ENCODE measurements at places on chromosomes 11 and 22. TPM values are rescaled to one million over a fixed set of nuclear protein-coding genes. Genes with fewer than 3 reads are reported as not detected.

The C11orf21 gene
- 0.62 TPM for total RNA-seq

The LSP1 gene
- total RNA-seq, result 7.9 TPM

GRCh38 chr11:8387693-8388092 lies 124.0 kb upstream of the LMO1 start:
- H3K4me3 ChIP-seq, result no peak overlapping the region
- DNase-seq, result no peak
- no peaks in the 10 kb centered on the region for H3K36me3 ChIP-seq
- no peak overlapping the region for H3K27ac ChIP-seq
- peaks cover 18% of the 10 kb centered on the region for H3K4me1 ChIP-seq

GRCh38 chr11:129374081-129374992 lies 1.3 kb upstream of the BARX2 start:
- no peaks in the 10 kb centered on the region for H3K4me1 ChIP-seq
- no peaks in the 10 kb centered on the region for H3K36me3 ChIP-seq
- DNase-seq, result no peak
- no peaks in the 10 kb centered on the region for H3K27me3 ChIP-seq
- H3K27ac ChIP-seq, result no peak overlapping the region

The KCNJ11 gene
- total RNA-seq, result 0.85 TPM

- no peak overlapping the region for H3K4me3 ChIP-seq
- H3K4me1 ChIP-seq, result no peaks in the 10 kb centered on the region
- H3K36me3 ChIP-seq, result no peaks in the 10 kb centered on the region
- H3K27ac ChIP-seq, result no peak overlapping the region
Measured at GRCh38 chr11:70175236-70175698, 27.8 kb upstream of the FADD start.

GRCh38 chr11:130278745-130279144 lies 36.0 kb downstream of the ZBTB44 start:
- no peaks in the 10 kb centered on the region for H3K4me1 ChIP-seq
- H3K27me3 ChIP-seq, result no peaks in the 10 kb centered on the region
- H3K4me3 ChIP-seq, result no peak overlapping the region
- no peak for DNase-seq

GRCh38 chr11:73971175-73971719 lies 11.4 kb downstream of the UCP2 start:
- no peak overlapping the region for H3K27ac ChIP-seq
- no peaks in the 10 kb centered on the region for H3K36me3 ChIP-seq
- no peak for DNase-seq
- H3K4me3 ChIP-seq, result no peak overlapping the region
- no peaks in the 10 kb centered on the region for H3K27me3 ChIP-seq

The GAL3ST3 gene
- total RNA-seq, result not detected

DNA sequence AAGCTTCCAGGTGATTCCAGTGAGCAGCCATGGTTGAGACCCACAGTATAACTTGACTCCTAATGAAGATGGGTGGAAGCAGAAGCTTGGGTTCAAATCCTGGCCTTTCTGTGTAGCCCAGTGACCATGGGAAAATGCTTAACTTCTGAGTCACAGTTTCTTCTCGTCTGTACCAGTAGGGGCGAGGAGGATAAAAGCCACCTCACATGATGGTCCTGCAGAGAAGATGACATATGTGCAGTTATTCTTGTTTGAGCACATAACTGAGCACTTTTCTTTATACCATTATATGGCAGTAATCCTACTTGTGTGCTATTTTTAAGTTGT lies 4.9 kb downstream of the TMEM109 start:
- no peak overlapping the region for H3K4me3 ChIP-seq
- no peak for DNase-seq
- no peaks in the 10 kb centered on the region for H3K27me3 ChIP-seq
- H3K4me1 ChIP-seq, result peaks cover 4% of the 10 kb centered on the region
- no peak overlapping the region for H3K27ac ChIP-seq
- no peaks in the 10 kb centered on the region for H3K36me3 ChIP-seq

GRCh38 chr22:36055376-36056295 lies 27.0 kb upstream of the RBFOX2 start:
- no peak for DNase-seq
- H3K4me1 ChIP-seq, result no peaks in the 10 kb centered on the region
- H3K27ac ChIP-seq, result no peak overlapping the region
- H3K4me3 ChIP-seq, result no peak overlapping the region
- H3K36me3 ChIP-seq, result no peaks in the 10 kb centered on the region
- H3K27me3 ChIP-seq, result no peaks in the 10 kb centered on the region

GRCh38 chr11:45801723-45802315 lies 3.1 kb upstream of the SLC35C1 start:
- H3K4me1 ChIP-seq, result peaks cover 8% of the 10 kb centered on the region
- no peaks in the 10 kb centered on the region for H3K36me3 ChIP-seq
- H3K27me3 ChIP-seq, result no peaks in the 10 kb centered on the region

The THY1 gene
- total RNA-seq, result 14.0 TPM

GRCh38 chr11:78684377-78684776 lies 109.7 kb upstream of the NARS2 start:
- H3K36me3 ChIP-seq, result no peaks in the 10 kb centered on the region
- no peak overlapping the region for H3K4me3 ChIP-seq
- no peak for DNase-seq
- no peaks in the 10 kb centered on the region for H3K27me3 ChIP-seq
